Activated T-helper 1 cell treated with anti-CD3 and anti-CD28 coated beads, Interleukin-2, amount 50 U/mL, for 16 hours (primary cell): ENCODE measurements at places on chromosomes 13 and 19.

GRCh38 chr19:29836409-29836825 lies 24.6 kb downstream of the CCNE1 start:
- no peak for DNase-seq

DNA sequence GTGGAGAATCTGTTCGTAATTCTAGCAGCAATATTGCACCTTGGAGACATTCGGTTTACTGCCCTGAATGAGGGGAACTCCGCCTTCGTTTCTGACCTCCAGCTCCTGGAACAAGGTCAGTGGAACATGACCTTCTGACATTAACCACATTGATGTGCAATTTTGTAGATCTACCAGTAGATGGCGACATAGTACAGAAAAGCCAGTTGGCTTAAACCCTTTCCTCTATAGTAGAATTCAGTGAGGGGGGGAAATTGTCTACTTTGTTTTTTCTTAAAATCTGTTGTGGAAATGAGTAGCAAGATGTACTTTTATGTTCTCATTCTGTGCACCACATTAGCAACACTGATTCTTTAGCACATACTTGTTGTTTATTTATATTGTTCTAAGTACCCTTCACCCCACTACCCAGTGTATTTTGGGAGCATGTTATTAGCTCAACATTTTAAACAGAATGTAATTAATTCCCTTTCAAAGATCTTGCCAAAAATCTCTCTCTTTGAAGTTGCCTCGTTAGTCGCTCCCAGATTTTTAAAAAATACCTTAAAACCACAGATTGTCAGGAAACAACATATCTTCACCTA lies 332.2 kb downstream of the MYO16 start:
- no peak for DNase-seq

GRCh38 chr19:5628919-5629481 lies 6.1 kb downstream of the SAFB start:
- no peak for DNase-seq

- no peak for DNase-seq
Measured at GRCh38 chr13:19993024-19993423, 34.5 kb downstream of the ZMYM2 start.

DNA sequence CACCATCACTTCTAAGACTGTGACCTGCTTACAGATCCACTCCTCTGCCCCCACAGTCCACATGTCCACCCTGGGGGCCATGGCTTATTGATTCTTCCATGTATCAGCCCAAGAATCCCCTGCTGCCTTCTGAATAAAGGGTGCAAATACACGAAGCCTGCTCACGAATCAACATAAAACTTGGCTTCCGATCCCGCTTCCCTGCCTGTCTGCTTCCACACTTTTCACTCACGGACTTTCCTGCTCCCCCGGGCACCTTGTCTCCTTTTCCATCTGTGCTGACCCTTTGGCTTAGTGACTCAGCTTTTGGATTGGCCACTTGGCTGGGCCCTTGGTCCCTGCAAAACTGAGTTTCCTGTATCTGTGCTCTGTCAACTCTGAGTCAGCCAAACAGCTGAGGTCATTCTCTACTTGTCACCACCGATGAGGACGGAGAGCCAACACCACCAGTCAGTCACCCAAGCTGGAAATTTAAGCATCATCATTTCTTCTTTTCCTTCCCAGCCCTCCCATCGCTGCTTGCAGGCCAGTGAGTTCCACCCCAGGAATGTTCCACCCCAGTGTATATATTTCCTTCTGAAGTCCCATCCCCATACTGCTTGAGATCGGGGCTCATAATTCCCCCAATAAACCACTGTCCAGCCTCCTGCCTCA lies 11.4 kb upstream of the USP12 start:
- DNase-seq, result no peak

- DNase-seq, result no peak
Measured at GRCh38 chr13:37289212-37289935, 183.9 kb upstream of the CSNK1A1L start.
